Activated CD4-positive, alpha-beta memory T cell treated with anti-CD3 and anti-CD28 coated beads for 36 hours (primary cell): ENCODE measurements at places on chromosomes 4 and X. TPM values are rescaled to one million over a fixed set of nuclear protein-coding genes. Genes with fewer than 3 reads are reported as not detected.

The HELT gene
- total RNA-seq = not detected

The SLC4A4 gene
- total RNA-seq = 0.51 TPM

The KIAA1210 gene
- total RNA-seq = not detected

The FOXR2 gene
- total RNA-seq = not detected

The ADGRG4 gene
- total RNA-seq = not detected

The TAB3 gene
- total RNA-seq = 24.2 TPM

- H3K27me3 ChIP-seq = no peaks in the 10 kb centered on the region
- H3K4me3 ChIP-seq = no peak overlapping the region
- no peaks in the 10 kb centered on the region for H3K4me1 ChIP-seq
- no peaks in the 10 kb centered on the region for H3K36me3 ChIP-seq
- DNase-seq = peak; percentile 83
- H3K27ac ChIP-seq = no peak overlapping the region
Measured at GRCh38 chrX:46978341-46979291, 66.4 kb downstream of the JADE3 start.

- H3K4me3 ChIP-seq = no peak overlapping the region
- H3K27ac ChIP-seq = no peak overlapping the region
- no peaks in the 10 kb centered on the region for H3K27me3 ChIP-seq
- DNase-seq = no peak
- H3K4me1 ChIP-seq = no peaks in the 10 kb centered on the region
Measured at GRCh38 chr4:87360338-87360935, 30.6 kb downstream of the HSD17B11 start.

- H3K4me3 ChIP-seq = no peak overlapping the region
- no peaks in the 10 kb centered on the region for H3K27me3 ChIP-seq
- H3K36me3 ChIP-seq = peaks cover 37% of the 10 kb centered on the region
- DNase-seq = no peak
- peak overlapping the region; percentile 76 for H3K27ac ChIP-seq
- H3K4me1 ChIP-seq = peaks cover 63% of the 10 kb centered on the region
Measured at GRCh38 chr4:2489841-2490552, 21.1 kb downstream of the RNF4 start.

DNA sequence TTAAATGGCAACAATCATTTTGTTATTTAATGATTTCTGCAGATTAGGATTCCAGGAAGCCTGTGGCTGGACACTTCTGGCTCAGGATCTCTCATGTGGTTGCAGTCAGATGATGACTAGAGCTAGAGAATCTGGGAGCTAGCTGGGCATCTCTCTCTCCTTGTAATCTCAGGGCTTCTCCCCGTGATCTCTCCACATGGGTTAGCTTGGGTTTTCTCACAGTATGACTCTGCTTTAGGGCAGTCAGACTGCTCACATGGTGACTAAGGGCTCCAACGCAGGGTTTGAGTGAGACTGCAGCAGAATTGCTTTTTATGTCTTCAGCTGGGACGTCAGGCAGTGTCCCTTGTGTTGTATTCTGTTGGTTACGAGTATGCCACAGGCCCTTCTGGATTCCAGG is 361.4 kb downstream of the CBLL2 start:
- H3K27ac ChIP-seq = no peak overlapping the region
- no peak overlapping the region for H3K4me3 ChIP-seq
- DNase-seq = no peak
- H3K36me3 ChIP-seq = no peaks in the 10 kb centered on the region
- H3K4me1 ChIP-seq = no peaks in the 10 kb centered on the region

DNA sequence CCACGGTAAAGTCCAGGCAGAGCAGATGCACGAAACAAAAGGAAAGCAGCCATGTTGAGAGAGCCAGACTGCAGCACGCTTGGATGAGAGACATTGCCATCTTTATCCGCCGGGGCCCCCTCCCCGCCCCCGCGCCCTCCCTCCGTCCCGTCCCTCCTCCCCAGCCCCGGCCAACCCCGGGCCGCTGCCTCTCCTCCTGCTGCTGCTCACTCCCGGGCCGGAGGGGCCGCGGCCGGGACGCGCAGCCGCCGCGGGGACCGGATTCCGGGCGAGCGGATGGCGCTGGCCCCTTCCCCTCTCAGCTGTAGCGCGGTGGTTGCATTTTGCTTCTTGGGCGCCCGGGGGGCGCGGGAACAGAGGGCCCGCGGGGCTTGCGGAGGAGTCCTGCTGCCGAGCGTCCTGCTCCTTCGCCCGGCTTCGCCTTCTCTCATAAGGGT is 542 bp downstream of the RNF150 start:
- H3K4me3 ChIP-seq = no peak overlapping the region
- H3K27me3 ChIP-seq = peaks cover 69% of the 10 kb centered on the region
- H3K36me3 ChIP-seq = no peaks in the 10 kb centered on the region

GRCh38 chr4:140095694-140096482 is 58.1 kb downstream of the MAML3 start:
- H3K36me3 ChIP-seq = no peaks in the 10 kb centered on the region
- H3K27me3 ChIP-seq = no peaks in the 10 kb centered on the region
- H3K4me1 ChIP-seq = peaks cover 71% of the 10 kb centered on the region
- peak overlapping the region; percentile 98 for H3K27ac ChIP-seq
- H3K4me3 ChIP-seq = peak overlapping the region; percentile 75

- H3K27me3 ChIP-seq = peaks cover 6% of the 10 kb centered on the region
- H3K36me3 ChIP-seq = no peaks in the 10 kb centered on the region
- no peak overlapping the region for H3K4me3 ChIP-seq
- no peaks in the 10 kb centered on the region for H3K4me1 ChIP-seq
Measured at GRCh38 chr4:41281038-41281634, 24.4 kb downstream of the UCHL1 start.

- peak; percentile 19 for DNase-seq
- peak overlapping the region; percentile 69 for H3K27ac ChIP-seq
- H3K4me1 ChIP-seq = peaks cover 8% of the 10 kb centered on the region
- H3K27me3 ChIP-seq = no peaks in the 10 kb centered on the region
Measured at GRCh38 chrX:155632431-155633100, 19.8 kb upstream of the TMLHE start.

DNA sequence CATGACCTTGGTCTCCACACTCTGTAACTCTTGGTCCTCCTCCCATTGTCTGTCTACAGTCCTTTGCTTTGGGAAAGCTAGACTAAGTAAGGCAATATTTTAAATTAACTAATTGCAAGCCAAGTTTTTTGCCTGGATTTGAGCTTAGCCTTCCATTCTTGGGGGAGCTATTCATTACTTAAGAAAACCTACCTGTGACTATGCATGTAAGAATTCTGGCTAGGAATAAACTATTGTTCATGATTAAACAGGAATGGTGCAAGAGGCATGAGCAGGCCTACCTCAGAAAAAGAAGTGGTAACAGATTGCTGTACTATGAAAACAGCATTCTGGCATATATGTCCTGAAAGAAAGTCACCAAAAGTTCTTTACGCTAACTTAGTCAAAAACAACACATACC is 309.4 kb downstream of the MAPK10 start:
- no peak overlapping the region for H3K27ac ChIP-seq
- no peaks in the 10 kb centered on the region for H3K27me3 ChIP-seq
- H3K36me3 ChIP-seq = no peaks in the 10 kb centered on the region
- H3K4me3 ChIP-seq = no peak overlapping the region

DNA sequence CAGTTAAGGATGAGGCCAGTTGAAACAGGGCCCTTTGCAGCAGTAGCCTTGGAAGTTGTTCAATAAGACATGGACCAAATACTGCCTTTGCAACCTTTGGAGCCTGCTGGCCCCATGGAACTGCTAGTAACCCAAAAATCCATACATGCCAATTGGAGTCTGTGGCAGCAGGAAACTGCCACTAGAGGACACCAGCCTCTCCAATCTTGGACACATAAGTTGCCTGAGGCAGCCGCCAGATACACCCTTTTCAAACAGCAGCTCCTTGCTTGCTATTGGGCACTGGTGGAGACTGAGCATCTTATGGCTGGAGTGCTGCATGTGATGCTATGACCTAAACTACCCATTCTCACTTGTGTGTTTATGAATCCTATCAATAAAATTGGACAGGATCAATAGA is 14.8 kb upstream of the LAP3 start:
- H3K27ac ChIP-seq = no peak overlapping the region
- no peaks in the 10 kb centered on the region for H3K27me3 ChIP-seq
- H3K4me1 ChIP-seq = no peaks in the 10 kb centered on the region
- DNase-seq = no peak

DNA sequence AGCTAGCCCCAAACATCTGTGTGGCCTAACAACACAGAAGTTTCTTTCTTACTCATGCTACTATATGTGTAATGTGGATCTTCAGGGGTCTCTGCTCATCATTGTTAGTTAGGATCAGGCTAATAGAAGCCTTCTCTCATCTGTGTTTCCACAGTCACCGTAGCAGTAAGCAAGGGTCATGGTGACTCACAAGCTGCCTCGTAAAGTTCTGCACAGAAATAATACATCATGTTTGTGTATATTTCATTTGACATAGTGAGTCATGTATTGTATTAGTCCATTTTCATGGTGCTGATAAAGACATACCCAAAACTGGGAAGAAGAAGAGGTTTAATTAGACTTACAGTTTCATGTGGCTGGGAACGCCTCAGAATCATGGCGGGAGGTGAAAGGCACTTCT is 38.7 kb downstream of the SLC4A4 start:
- H3K27me3 ChIP-seq = no peaks in the 10 kb centered on the region
- H3K4me1 ChIP-seq = no peaks in the 10 kb centered on the region
- no peak overlapping the region for H3K4me3 ChIP-seq
- no peaks in the 10 kb centered on the region for H3K36me3 ChIP-seq

GRCh38 chr4:141463678-141464077 is 172.7 kb upstream of the IL15 start:
- no peak overlapping the region for H3K4me3 ChIP-seq
- DNase-seq = no peak
- peaks cover 11% of the 10 kb centered on the region for H3K27me3 ChIP-seq
- no peaks in the 10 kb centered on the region for H3K4me1 ChIP-seq

DNA sequence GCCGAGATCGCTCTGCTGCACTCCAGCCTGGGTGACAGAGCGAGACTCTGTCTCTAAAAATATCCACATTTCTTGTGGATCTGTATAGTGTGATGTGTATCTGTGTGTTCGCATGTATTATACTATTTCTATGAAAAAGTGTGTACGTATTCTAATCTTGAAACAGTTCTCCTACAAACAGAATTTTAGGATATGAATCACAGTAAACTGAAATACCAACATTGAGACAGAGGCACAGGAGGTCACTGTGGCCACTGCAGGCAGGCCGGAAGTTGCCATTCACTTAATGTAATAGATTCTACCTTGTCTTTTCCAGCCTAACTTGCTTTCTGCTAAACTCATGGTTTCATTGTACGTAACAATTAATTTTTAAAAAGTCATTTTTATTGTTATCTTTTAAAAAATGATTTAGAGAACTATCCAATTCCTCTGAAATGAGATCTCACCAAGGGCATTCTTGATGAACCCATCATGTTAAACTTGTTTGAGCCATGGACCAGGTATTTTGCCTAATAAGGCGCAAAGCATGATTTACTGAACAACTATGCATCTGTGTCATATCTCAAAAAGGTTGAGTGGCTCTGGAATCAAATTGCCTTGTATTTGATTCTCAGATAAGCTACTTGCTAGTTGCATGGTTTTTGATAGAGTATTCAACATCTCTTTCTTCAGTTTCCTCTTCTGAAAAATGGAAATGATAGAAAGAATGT is 154.9 kb upstream of the GYPA start:
- no peaks in the 10 kb centered on the region for H3K27me3 ChIP-seq
- no peak overlapping the region for H3K27ac ChIP-seq
- no peak overlapping the region for H3K4me3 ChIP-seq
- no peaks in the 10 kb centered on the region for H3K36me3 ChIP-seq
- no peaks in the 10 kb centered on the region for H3K4me1 ChIP-seq

DNA sequence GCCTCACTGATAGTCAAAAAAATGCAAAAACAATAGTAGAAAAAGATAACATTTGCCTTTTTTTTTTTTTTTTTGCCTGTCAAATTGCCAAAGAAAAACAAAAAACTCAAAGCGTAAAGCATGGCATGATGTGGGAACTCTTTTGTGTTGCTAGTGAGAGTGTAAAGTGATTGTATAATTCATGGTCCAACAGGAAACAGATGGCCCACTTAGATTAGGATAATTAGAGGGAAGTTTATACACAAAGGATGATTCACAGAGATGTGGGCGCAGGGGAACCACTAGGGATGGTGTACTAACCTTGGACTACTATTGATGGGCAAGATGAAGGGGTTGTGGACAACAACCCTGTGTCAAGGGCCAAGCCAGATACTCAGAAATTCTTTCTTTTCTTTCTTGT is 16.4 kb downstream of the MCUB start:
- no peak for DNase-seq
- H3K36me3 ChIP-seq = peaks cover 21% of the 10 kb centered on the region

GRCh38 chr4:87130985-87131703 is 89.3 kb downstream of the KLHL8 start:
- H3K27ac ChIP-seq = no peak overlapping the region
- peaks cover 6% of the 10 kb centered on the region for H3K4me1 ChIP-seq
- H3K4me3 ChIP-seq = no peak overlapping the region
- H3K36me3 ChIP-seq = peaks cover 65% of the 10 kb centered on the region
- DNase-seq = no peak
- no peaks in the 10 kb centered on the region for H3K27me3 ChIP-seq

DNA sequence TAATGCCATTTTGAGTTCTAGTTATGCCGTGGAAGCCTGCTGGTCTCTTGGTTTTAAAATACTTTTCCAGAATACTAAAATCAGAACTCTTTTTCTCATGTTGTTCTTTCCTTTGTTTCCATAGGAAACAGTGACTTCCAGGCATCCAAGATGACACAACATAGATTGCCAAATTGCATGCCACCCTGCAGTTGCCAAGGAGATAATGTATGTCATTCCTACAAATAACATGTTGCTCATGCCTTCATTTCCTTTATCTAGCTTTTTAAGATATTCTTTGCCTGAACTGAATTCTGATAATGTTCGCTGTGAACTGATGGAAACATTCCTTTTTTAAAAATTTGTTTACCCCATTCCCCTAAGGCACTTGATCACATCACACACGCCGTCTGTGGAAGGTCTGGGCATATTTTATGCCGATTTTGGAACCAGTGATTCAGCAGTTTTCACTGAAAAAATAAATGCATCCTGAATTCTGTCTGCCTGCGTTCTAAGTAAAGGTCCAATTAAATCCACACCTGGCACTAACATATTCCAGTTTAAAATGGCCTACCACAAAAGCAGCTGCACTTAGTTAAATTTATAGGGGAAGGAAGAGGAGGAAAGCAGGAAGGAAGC is 38.0 kb upstream of the COX7B2 start:
- H3K4me1 ChIP-seq = no peaks in the 10 kb centered on the region
- DNase-seq = no peak
- no peak overlapping the region for H3K4me3 ChIP-seq
- H3K27me3 ChIP-seq = peaks cover 3% of the 10 kb centered on the region
